ENCODE measurements at places on chromosomes 2 and 18. TPM values are rescaled to one million over a fixed set of nuclear protein-coding genes. Genes with fewer than 3 reads are reported as not detected.

The GALNT13 gene
- polyA plus RNA-seq, result not detected

The COX5B gene
- 334 TPM for polyA plus RNA-seq

The CTAGE1 gene
- not detected for polyA plus RNA-seq

The SLC5A7 gene
- not detected for polyA plus RNA-seq

The DLX1 gene
- polyA plus RNA-seq, result not detected

Data from CD8-positive, alpha-beta memory T cell (primary cell).